ENCODE measurements at places on chromosomes 1 and 21. TPM values are rescaled to one million over a fixed set of nuclear protein-coding genes. Genes with fewer than 3 reads are reported as not detected.

Gene JAK1
- total RNA-seq = 94.1 TPM

Gene DCDC2B
- not detected for total RNA-seq

Gene TCHH
- total RNA-seq = not detected

Gene SMCP
- total RNA-seq = not detected

Gene TMEM269
- not detected for total RNA-seq

Gene CDC7
- 0.89 TPM for total RNA-seq

Gene NEXN
- 370 TPM for total RNA-seq

Gene HAO2
- total RNA-seq = not detected

Gene MAB21L3
- not detected for total RNA-seq

Gene IFI44L
- 3.3 TPM for total RNA-seq

Gene GADD45A
- 48.1 TPM for total RNA-seq

Gene AMY1A
- total RNA-seq = not detected

Gene TMPRSS15
- not detected for total RNA-seq

GRCh38 chr21:41965045-41965444 is 11.2 kb upstream of the C2CD2 start:
- DNase-seq = no peak

DNA sequence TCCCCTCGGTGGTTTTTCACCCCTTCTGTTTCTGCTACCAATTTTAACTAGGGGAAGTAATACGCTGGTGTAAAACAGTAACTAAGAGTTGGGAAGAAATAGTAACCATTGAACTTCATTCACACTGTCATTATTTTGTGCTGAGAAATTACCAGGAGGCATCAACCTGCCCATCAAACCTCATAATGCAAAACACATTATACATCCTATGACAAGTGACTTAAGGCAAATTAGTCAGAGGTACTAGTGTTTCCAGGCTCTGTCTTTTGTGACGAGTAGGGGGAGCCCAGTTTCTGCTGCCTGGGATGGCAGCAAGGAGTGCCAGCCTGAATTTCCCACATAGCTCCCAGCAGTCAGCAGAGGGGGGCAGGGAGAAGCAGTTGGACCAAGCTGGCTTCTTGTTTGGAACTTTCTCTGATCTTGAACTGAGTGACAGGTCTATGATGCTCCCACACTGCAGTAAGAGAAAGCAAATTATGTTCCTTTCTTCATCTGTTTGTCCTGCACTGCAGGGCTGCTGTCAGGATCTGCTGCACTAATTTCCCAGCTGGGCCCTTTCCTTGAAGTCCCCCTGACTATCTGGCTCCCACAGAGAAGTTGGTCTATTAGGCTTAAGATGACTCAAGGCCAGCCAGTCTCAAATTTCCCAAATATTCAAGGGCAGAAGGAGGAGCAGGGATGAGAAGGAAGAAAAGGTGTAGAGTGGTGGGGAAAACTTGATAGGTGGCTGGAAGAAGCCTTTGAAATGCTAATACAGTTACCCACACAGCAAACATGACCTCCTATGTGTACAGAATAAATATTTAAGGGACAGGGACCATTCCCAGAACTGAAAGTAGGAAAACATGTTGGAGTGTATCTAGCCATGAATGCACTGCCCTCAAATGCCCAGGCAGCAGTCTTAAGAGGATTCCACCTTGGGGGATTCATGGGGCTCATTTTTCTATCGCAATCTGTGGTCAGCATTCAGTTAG is 322.8 kb downstream of the SEC16B start:
- DNase-seq = no peak

GRCh38 chr1:54497338-54497737 is 50.7 kb upstream of the ACOT11 start:
- DNase-seq = no peak

DNA sequence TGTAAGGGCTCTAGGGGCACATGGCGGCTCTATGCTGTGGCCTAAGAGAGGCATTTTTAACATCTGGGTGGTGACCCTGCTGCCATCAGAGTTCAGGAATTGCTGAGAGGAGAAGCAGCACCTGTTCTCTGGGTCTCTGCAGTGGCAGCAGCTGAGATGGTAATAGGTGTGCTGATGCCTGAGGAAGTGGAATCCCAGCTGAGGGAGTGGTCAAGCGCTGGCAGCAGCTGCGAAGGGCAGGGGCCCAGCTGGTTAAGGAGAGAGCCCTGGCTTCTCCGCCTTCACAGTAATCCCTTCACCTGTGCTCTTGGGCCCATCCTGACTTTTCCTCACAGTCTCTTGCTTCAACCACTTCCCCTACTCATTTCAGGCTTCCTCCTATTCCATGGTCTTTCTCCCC is 39.8 kb downstream of the GJA5 start:
- no peak for DNase-seq

DNA sequence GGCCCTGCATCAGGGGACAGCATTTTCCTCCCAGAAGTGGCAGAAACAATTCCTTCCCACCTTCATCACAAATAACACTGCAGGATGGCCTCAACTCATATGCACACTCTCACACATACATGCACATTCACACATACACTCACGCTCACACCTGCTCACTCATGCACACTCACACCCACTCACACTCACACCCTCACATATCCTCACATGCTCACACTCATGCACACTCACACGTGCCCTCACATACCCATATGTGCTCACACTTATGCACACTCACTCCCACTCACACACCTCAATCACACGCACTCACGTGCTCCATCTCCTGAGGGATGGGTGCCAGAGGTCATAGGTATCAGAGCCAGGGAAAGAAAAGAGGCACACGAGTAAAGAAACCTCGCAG is 77.1 kb downstream of the NFASC start:
- no peak for DNase-seq

DNA sequence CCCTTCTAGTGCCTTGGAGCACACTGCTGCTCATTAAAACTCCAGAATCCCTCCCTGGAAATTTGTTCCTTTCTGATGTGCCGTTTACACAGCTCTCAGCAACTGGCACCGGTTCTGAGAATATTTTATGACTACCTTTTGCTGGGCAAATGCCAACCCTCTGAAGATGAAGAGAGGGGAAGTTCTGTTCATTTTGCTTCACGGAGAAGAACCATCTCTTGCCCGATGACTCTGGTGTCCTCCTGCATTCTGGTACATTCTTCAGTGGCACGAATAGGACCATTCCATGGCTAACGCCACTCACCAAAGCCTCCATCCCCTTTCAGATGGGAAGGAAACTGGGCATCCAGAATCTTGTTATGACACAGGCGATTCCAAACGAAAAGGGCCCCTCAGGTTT is 96.2 kb upstream of the SIM2 start:
- no peak for DNase-seq

DNA sequence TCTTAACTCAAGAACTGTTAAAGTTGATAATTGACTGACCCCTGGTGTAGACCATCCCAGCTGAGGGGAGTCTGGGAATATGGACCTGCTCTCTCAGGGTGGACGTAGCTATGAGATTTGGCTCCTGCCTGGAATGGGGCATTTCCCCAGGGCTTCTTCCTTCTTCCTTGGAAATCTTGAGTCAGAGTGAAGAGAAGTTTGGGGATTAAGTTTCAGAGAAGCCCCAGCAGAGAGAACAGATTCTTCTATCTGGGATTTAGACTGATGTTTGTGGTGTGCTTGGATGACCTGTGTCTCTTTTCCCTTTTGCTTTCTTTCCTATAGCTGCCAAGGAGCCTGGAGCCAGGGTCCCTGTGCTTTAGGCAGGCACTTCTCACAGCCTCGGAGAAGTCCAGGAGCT is 13.2 kb downstream of the AKR1A1 start:
- no peak for DNase-seq

- no peak for DNase-seq
Observed at GRCh38 chr1:59025898-59026426, 242.1 kb upstream of the JUN start.

- no peak for DNase-seq
Observed at GRCh38 chr1:212104586-212105325, 69.2 kb downstream of the DTL start.

DNA sequence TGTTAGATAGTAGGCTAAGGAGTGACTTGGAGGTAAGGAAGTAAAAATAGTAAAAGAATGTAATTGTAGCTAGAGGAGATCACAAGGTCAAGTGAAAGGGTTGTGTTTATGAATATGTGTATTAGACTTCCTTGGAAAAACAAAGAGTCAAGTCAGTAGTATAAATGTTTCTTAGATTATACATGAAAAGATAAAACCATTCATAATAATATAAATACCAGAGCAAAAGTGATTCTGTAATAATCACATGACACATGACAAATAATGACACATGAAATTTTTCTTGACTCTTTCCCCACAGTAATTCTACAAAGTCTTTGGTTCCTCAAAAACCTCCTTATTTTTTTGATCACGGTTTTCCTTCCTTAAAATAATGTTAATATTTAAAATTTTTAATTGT is 56.4 kb downstream of the IVNS1ABP start:
- no peak for DNase-seq

DNA sequence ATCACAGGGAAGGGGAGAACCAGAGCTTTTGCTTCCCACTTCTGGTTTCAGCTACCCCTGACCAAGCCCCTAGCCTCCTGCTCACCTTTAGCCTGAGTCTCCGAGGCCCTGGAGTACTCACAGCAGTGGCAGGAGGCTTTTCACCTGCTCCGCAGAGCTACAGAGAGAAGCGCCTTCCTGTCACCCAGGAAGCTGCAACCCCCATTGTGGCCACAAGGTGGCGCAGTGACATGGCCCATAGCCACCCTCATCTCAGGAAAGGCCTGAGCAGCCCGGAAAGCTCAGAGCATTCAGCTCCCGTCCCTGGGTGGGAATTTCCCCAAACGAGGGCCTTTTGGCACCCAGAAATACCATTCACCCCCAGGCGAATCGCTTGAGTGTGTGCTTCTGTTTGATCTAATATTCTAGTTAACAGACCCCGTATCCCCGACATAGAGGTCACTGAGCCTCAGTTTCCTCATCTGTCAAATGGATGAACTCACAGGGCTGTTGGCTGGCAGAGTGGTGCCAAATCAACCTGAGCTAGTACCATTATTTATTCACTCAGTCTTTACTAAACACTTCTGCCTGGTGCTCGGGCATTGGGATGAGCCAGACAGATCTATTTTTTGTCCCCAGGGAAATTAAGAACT is 25.3 kb downstream of the A3GALT2 start:
- peak; percentile 93 for DNase-seq

DNA sequence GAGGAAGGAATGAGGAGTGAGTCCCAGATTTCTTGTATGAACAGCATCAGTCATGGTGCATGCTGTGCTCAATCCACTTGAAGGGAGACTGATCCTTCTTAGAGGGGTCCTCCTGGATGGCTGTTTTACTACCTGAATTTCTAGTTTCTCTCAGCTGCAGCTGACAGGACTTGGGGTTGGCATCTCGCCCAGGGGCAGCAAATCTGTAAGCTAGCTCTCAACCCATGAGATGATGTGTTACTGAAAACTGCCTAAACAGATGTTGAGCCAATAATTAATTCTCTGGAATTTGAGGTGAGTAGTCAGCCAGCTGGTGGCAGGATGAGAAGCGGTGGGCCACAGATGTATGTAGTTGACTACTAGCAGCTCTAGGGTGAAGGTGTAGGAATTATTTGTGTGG is 19.6 kb downstream of the BACH1 start:
- DNase-seq = no peak

- peak; percentile 80 for DNase-seq
Observed at GRCh38 chr1:12556368-12556930, 61.6 kb downstream of the DHRS3 start.

DNA sequence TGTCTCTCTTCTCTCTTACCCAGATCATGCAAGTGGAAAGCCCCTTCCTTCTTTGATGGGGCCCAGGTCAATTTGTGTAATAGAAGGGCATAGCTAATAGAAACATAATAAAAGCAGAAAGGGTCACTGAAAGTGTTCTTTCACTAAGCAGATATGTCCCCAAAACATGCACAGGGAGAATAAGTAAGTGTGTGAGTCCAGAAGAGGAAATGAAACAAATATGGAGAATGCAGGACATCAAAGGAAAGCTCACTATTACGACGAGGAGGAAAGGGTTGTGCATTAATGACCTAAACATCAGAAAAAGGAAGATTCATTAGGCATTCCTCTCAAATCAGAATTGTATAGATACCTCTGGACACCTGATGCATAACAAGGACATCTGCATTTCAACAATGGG is 81.4 kb upstream of the SMYD2 start:
- DNase-seq = no peak

DNA sequence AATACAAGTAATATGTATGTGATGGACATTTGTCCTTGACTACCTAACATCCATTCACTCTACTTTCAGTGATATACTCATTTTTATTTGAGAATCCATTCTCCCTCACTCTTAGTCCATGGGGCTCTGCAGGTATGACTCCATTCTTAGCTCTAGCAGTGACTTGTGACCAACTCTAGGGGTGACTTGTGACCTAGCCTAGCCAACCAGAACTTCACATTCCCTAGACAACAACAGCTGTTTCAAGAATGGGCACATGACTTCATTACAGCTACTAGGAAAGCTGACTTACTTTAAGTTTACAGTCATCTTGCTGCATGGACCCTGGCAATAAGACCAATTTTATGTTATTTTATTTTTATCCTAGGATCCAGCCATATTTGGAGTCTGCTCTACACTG is 23.6 kb upstream of the DDX59 start:
- no peak for DNase-seq

DNA sequence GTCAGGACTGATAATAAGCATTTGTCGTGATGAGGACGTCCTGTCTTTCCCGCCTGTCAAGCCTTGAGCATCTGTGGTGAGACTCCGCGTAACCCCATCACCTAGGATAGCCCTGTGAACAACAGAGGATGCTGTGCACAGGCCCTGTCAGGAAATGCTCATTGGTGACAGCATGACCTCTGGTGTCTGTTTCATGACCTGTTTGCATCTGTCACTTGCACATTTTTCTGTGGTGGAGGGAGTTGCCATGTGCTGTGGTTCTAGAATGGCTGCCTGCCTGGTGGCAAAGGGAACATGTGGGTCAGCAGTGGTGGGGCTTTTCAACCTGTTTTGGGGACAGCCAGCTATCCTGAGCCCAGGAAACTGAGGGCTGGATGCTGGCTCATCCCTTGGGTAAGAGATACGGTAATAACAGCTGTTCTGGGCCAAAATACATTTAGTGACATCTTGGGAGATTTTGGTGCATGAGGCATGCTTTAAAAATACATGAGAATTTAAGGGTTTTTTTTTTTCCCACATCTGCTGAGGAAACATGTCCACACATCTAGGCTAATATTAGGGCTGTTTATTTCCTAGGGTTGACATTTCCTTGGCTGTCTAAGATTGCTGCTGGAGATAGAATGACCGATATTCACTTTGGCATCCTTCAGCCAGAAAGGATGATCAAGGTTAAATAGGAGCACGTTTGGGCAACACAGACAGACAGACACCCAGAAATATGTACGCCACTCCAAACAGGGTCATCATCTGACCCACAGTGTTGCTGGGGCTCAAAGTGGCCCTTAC is 52.9 kb downstream of the KCNC4 start:
- DNase-seq = no peak

DNA sequence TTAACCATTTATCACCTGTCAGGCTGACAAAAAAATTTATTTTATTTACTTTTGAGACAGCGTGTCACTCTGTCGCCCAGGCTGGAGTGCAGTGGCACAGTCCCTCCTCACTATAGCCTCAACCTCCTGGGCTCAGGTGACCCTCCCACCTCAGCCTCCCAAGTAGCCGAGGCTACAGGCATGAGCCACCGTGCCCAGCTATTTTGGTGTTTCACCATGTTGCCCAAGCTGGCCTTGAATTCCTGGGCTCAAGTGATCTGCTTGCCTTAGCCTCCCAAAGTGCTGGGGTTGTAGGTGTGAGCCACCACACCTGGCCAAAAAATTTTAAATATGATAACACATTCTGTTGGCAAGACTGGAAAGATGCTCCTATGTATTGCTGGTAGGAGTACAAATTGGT is 11.1 kb downstream of the IPO9 start:
- DNase-seq = no peak
